ENCODE measurements at places on chromosomes 5 and 9. TPM values are rescaled to one million over a fixed set of nuclear protein-coding genes. Genes with fewer than 3 reads are reported as not detected.

The SPINK14 gene
- total RNA-seq, result not detected

The ZBED3 gene
- 7.8 TPM for total RNA-seq

The C9orf153 gene
- total RNA-seq, result not detected

The LRRC19 gene
- not detected for total RNA-seq

The CDC20B gene
- total RNA-seq, result 0.19 TPM

The VDAC1 gene
- 342 TPM for total RNA-seq

The DCANP1 gene
- total RNA-seq, result not detected

The ZDHHC12 gene
- 39.0 TPM for total RNA-seq

The GMCL2 gene
- not detected for total RNA-seq

The PCDHAC2 gene
- total RNA-seq, result 0.33 TPM

The GPR150 gene
- 0.33 TPM for total RNA-seq

The FBP2 gene
- not detected for total RNA-seq

The TDRD7 gene
- total RNA-seq, result 14.7 TPM

The SEMA5A gene
- 0.10 TPM for total RNA-seq

The TAS2R1 gene
- not detected for total RNA-seq

The PCDH1 gene
- total RNA-seq, result 211 TPM

The PKD2L2 gene
- total RNA-seq, result not detected

The IGFBPL1 gene
- not detected for total RNA-seq

The GARIN3 gene
- not detected for total RNA-seq

The CLIC3 gene
- 0.29 TPM for total RNA-seq

The PCDHB16 gene
- 0.65 TPM for total RNA-seq

The MTX3 gene
- total RNA-seq, result 7.2 TPM

The TRIM36 gene
- 2.2 TPM for total RNA-seq

The SOX30 gene
- not detected for total RNA-seq

The CMYA5 gene
- 0.33 TPM for total RNA-seq

The SHISAL2B gene
- total RNA-seq, result not detected

Data from vein endothelial cell (primary cell).